ENCODE measurements at places on chromosomes 7 and 10.

DNA sequence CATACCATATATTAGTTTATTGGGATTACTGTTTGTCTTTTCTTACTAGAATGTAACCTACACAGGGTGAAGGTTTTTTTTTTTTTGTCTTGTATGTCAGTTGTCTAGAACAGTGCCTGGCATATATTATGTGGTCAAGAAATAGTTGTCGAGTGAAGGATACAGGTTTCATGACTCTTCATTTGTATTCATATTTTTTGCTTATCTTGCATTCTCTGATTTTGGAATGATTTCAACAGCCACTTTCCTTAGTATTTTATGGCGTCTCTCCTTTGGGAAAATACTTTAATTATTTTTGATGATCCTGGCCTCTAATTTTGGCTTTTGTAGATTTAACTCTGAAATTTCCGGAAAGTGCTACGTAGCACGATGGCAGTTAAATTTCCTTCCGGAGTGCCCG is 12.4 kb downstream of the RBM33 start:
- no peaks in the 10 kb centered on the region for H3K27me3 ChIP-seq
- H3K4me1 ChIP-seq = peaks cover 12% of the 10 kb centered on the region
- DNase-seq = no peak
- H3K4me3 ChIP-seq = no peak overlapping the region
- no peak overlapping the region for H3K27ac ChIP-seq

GRCh38 chr7:50531401-50531911 is 33.7 kb downstream of the DDC start:
- no peak for DNase-seq
- peaks cover 25% of the 10 kb centered on the region for H3K4me1 ChIP-seq
- no peak overlapping the region for H3K27ac ChIP-seq
- peaks cover 9% of the 10 kb centered on the region for H3K27me3 ChIP-seq
- H3K36me3 ChIP-seq = no peaks in the 10 kb centered on the region

- H3K27me3 ChIP-seq = no peaks in the 10 kb centered on the region
- no peaks in the 10 kb centered on the region for H3K4me1 ChIP-seq
- no peaks in the 10 kb centered on the region for H3K36me3 ChIP-seq
- H3K27ac ChIP-seq = no peak overlapping the region
- no peak for DNase-seq
- no peak overlapping the region for H3K4me3 ChIP-seq
These were observed 33.6 kb downstream of the CTNNA3 start for GRCh38 chr10:67662415-67662814.

DNA sequence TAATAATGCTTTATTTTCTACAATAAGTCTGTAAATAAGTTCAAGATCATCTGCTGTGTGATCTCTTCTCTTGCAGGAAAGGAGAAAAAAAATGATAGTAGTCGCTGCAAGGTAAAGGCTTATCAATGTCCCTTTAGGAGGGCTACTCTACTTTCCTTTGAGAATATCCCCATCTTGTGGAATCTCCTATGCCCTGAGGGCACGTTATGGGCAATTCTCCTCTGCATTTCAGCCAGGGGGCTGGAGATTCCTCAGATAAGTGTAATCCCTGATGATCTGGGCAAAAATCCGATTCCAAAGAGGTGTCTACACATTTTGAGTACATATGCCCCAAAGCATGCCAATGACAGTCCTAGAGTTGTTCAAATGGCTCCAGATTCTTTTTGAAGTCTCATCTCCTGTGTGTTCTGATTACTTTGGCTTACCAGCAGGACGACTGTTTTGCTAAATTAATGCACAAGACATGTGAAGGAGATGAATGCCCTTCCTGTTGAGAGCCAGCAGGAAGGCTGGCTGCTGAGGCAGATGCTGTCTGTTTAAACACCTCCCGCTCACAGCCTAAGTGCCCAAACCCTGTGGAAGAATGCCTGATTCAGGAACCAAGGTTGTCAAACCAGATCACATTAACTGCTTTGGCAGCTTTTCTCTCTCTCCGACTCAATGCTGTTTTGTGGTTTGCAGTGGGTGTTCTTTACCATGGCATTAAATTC is 171.2 kb upstream of the COL1A2 start:
- H3K27ac ChIP-seq = no peak overlapping the region
- H3K27me3 ChIP-seq = no peaks in the 10 kb centered on the region
- peak overlapping the region; percentile 40 for H3K4me3 ChIP-seq
- H3K36me3 ChIP-seq = no peaks in the 10 kb centered on the region

DNA sequence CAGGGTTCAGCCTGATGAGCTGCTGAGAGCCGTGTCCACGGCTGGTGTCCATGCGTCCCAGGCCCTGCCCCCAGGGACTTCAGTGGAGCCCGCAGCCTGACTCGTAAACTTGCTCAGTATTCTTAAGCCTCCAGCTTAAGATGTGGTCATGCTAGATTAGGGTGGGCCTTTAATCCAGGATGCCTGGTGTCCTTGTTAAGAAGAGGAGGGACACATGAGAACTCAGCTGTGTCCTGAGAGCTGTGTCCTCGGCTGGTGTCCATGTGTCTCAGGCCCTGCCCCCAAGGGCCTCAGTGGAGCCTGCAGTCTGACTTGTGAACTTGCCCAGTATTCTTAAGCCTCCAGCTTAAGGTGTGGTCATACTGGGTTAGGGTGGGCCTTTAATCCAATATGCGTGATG is 23.0 kb downstream of the DOCK1 start:
- no peak overlapping the region for H3K27ac ChIP-seq
- H3K27me3 ChIP-seq = no peaks in the 10 kb centered on the region
- peaks cover 21% of the 10 kb centered on the region for H3K4me1 ChIP-seq
- H3K4me3 ChIP-seq = no peak overlapping the region

DNA sequence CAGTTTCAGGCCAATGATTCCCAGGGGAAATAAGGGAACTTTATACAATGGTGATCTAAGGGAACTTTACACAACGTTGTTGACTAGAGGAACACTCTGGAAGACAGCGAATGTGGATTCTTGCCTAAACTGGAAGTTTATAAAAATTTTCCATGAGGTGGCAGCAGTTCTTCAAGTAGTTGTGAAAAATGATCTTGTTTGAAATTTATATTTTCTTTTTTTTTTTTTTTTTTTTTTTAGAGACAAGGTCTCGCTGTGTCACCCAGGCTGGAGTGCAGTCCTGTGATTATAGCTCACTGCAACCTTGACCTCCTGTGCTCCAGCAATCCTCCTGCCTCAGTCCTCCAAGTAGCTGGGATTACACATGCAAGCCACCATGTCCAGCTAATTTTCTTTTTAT is 32.1 kb upstream of the GTF2I start:
- no peak overlapping the region for H3K27ac ChIP-seq
- H3K4me3 ChIP-seq = no peak overlapping the region
- no peaks in the 10 kb centered on the region for H3K27me3 ChIP-seq
- no peaks in the 10 kb centered on the region for H3K36me3 ChIP-seq
- no peak for DNase-seq
- H3K4me1 ChIP-seq = peaks cover 8% of the 10 kb centered on the region

DNA sequence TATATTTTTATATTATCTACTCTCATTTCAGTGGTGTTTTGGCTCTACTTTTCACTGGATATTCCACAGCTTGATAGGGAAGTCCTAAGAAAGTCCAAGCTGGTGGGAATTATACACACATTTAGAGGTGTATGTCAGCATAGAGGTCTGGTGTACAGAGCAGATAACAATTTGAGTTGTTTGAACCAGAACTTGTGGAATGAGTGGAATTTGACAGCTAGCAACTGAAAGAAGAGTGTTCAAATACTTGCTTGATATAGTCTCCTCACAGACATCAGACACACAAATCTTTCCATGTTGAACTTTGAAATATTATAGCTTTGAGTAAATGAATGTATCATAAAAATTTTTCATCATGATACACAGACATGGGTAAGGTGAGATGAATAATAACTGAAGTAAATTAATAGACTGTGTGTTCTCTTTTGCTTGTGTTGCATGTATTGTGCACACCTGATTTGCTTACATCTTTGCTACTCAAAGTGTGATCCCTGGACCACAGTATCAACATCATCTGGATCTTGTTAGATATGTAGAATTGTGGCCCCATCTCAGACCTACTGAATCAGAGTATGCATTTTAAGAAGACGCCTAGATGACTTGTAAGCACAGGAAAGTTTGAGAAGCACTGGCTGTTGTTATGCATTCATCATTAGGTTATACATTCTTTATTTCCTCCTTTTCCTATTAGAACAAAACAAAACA is 91.5 kb downstream of the ABCA13 start:
- no peak overlapping the region for H3K27ac ChIP-seq
- no peaks in the 10 kb centered on the region for H3K27me3 ChIP-seq
- H3K4me1 ChIP-seq = no peaks in the 10 kb centered on the region
- no peak overlapping the region for H3K4me3 ChIP-seq

Measured in osteoblast (primary cell).